NCI-H1436 treated with DMSO at 0.1 percent for 48 hours (cell line): ENCODE measurements at places on chromosomes 1 and 21.
A peak's percentile ranks its signal among the peaks of the same experiment; 100 is the strongest.

- no peak for DNase-seq
These were observed 11.8 kb downstream of the ATP1A2 start for GRCh38 chr1:160127381-160127780.

DNA sequence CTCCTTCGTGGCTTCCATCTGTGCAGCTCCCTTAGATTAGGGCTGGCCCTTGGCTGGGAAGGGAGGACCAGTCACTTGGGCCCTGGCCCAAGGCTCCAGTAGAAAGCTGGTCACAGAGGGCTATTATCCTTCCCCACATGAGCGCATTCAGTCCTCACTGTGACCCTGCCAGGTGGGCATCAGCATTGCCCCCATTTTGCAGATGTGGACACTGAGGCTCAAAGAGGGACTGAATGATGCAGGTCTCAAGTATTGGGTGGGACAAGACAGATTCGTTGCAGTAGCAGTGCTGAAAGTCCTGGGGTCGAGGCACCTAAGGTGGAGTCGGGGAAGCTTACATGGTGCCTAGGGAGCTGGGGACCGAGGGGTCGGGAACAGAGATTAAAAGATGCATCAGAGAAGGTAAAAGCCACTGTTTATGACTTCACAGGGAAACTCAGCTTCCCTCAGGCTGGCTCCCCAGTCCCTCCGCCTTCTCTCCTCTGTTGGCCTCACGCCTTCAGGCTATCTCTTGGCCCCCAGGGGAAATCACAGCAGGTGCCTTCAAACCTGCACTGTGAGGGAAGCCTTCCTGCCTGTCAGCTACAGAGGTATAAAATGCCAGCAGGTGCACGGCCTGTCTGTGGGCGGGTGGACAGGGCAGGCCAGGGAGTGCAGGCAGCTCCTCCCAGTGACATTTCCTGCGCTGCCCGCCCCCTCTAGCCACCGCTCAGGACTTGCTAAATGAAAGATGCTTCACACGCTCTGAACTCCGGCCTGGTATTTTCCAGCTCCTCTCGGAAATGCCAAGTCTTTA lies 178.4 kb downstream of the GRIK3 start:
- DNase-seq = peak; percentile 56

- no peak for DNase-seq
These were observed 5.1 kb upstream of the ZZZ3 start for GRCh38 chr1:77687519-77687906.

GRCh38 chr1:56359056-56359455 lies 220.3 kb downstream of the PLPP3 start:
- no peak for DNase-seq

DNA sequence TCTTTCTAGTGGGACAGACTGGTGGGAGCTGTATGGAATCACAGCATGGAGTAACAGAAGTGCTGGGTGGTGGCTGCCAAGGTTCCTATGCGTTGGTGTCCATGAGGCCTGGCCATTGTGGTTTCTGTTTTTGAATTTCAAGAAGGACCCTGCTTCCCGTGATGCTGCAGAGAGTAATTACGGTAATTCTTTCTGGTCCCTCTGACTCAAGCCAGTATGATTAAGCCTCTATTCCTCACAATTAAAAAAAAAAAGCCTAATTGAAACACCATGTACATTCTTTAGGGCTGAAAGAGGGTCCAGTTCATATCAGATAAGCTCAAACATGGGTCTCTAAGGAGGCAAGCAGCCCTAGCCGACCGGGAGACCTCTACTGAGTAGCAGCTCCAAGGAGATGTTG lies 10.5 kb upstream of the C1orf21 start:
- DNase-seq = no peak

DNA sequence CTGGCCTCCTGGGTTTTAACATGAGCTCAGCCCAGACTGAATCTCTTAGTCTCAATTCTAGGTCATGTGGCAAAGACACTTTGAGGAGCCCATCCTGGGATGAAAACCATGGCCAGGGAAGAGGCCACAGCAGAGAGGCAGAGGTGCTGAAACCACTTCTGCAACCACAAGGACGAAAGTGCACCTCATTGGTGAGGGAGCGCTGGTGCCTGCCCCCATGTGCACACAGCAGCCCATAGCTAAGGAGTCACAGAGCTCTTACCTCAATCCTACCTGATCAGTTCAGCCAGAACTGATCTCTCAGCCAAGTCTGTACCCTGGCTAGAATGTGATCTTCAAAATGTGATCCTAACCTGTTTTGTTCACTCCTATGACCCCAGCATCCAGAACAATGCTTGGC lies 32.9 kb upstream of the SRP9 start:
- no peak for DNase-seq

GRCh38 chr1:195951313-195951712 lies 656.9 kb downstream of the KCNT2 start:
- no peak for DNase-seq

DNA sequence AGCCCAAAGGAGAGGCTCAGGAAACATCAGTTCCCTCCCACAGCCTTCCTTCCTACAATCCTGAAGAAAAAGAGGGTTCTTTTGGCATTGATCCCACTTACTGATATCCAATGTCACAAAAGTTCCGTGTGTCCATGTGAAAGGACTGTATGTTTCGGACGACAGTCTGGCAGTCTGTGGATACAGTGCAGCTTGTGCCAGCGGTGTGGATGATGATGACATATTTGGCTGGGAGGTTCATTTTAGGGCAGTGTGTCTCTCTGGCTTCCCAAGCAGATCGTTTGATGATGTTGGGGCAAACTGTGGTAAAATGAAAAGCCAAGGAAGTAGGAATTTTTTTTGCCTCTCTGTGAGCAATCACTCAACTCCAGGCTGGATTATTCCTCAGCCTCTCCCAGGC lies 10.4 kb downstream of the PGLYRP3 start:
- DNase-seq = no peak

GRCh38 chr1:96290801-96291200 lies 430.8 kb upstream of the PTBP2 start:
- DNase-seq = no peak

DNA sequence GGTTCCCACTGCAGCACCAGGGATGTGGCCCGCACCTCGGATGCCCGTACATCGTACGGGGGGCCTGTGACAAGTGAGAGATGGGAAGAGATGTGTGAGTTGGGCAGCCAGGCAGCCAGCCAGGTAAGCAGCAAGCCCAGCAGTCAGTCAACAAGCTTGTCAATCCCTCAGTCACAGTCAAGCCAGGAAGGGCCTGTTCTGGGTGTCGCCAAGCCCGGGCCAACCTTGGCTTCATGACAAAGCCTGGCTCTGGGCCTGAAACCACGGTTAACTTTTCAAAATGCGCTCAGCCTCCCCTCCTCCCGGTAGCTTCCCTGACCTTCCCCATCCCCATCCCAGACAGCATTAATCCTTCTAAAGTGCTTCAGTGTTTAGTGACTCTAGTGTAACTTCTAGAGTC lies 31.8 kb downstream of the MYOM3 start:
- no peak for DNase-seq

DNA sequence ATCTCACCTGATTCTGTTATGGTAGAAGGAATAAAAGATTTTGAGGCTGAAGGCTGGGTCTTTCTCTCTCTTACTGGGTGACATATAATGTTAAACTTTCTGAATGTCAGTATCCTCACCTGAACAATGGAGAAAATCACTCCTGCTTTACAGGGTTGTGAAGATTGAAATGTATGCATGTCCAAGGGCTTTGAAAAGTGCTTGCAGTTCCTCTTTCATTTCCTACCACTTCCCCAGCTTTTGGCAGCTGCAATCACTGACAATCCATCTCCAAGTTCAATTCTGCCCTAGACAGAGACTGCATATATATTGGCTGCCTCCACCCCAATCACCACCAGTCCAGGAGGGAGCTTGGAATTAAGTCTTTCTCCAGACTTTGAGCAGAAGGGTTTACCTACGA lies 39.8 kb downstream of the FAM78B start:
- no peak for DNase-seq

- DNase-seq = no peak
These were observed 119.9 kb downstream of the MAST2 start for GRCh38 chr1:45923343-45923742.

GRCh38 chr1:72915581-72915980 lies 633.2 kb upstream of the NEGR1 start:
- no peak for DNase-seq

GRCh38 chr1:115453666-115454065 lies 115.6 kb upstream of the NGF start:
- DNase-seq = no peak

DNA sequence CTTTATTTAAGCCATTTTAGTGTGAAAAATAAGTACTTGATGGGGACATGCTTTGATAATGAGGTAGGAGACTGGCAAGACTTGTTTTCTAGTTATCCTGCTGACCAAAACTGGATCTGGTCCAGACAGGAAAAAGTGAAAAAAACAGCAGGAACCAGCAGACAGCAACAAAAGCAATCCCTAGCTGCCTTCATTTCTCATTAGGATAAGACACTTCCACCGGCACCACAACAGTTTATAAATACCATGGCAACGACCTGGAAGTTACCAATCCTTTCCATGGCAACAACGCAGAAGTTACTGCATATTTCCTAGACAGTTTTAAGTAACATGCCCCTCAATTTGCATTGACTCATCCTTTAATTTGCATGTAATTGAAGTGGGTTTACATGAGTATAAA lies 993.8 kb upstream of the NCAM2 start:
- DNase-seq = no peak

GRCh38 chr1:235069176-235069575 lies 59.5 kb downstream of the TOMM20 start:
- no peak for DNase-seq

DNA sequence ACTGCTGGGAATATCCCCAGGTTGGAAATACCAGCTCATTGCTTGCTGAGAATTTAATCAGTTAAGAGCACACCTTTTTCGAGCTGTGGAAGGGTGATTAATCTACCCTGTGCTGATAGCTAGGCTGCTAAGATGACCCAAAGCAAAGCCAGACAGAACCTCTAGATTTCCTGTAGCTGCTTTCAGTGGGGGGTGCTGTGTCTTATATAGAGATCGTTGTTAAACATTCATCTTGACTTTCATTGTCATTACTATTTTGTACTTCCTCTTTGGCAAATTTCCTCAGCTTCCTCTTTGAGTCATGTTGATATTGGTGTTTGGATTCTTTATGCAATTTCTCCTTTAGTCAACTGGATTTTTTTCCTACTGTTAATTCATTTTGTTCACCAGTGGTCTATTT lies 155.3 kb downstream of the DISC1 start:
- no peak for DNase-seq

DNA sequence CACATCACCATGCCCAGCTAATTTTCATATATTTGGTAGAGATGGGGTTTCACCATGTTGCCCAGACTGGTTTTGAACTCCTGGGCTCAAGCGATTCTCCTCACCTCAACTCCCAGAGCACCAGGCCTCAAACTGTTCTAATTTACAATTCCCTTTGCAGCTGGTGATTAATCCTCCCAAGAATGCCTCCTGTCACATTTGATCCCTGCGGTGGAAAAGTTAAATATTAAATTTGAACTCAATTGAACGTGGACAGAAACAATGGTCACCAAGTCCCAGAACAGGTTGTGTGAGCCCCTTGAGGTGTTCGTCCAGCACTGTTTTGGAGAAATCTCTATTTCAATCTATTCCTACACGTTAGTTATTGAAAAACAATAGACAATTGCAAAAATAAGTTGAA lies 2.0 kb upstream of the ANKRD35 start:
- no peak for DNase-seq

GRCh38 chr1:109925159-109925990 lies 14.7 kb downstream of the CSF1 start:
- no peak for DNase-seq

GRCh38 chr1:198734323-198735008 lies 95.6 kb downstream of the PTPRC start:
- no peak for DNase-seq

GRCh38 chr1:216531263-216532239 lies 108.3 kb upstream of the USH2A start:
- no peak for DNase-seq

GRCh38 chr1:92858564-92859399 lies 26.9 kb downstream of the RPL5 start:
- peak; percentile 66 for DNase-seq

- DNase-seq = peak; percentile 48
These were observed 14.3 kb upstream of the SPEN start for GRCh38 chr1:15833069-15833679.

DNA sequence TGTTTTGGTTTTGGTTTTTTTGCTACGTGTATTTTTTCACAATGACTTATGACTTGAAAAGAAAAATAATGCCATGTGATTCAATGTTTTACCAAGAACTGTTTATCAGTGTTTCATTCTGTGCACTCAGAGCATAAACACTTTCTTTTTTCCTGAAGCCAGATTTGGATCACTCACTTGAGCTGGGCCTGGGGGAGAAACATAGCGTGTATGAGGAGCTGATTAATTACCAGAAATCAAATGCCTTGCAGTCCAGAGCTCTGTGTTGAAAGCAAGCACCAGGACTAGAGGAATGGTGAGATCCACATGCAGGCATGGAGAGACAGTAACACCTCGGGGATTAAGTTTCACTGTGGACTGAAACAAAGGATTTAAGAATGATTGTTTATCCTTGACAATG lies 642.1 kb upstream of the ADGRL2 start:
- DNase-seq = no peak

GRCh38 chr1:197486946-197487345 lies 218.9 kb downstream of the CRB1 start:
- DNase-seq = no peak
